ENCODE measurements at places on chromosomes 2 and 18. TPM values are rescaled to one million over a fixed set of nuclear protein-coding genes. Genes with fewer than 3 reads are reported as not detected.

DNA sequence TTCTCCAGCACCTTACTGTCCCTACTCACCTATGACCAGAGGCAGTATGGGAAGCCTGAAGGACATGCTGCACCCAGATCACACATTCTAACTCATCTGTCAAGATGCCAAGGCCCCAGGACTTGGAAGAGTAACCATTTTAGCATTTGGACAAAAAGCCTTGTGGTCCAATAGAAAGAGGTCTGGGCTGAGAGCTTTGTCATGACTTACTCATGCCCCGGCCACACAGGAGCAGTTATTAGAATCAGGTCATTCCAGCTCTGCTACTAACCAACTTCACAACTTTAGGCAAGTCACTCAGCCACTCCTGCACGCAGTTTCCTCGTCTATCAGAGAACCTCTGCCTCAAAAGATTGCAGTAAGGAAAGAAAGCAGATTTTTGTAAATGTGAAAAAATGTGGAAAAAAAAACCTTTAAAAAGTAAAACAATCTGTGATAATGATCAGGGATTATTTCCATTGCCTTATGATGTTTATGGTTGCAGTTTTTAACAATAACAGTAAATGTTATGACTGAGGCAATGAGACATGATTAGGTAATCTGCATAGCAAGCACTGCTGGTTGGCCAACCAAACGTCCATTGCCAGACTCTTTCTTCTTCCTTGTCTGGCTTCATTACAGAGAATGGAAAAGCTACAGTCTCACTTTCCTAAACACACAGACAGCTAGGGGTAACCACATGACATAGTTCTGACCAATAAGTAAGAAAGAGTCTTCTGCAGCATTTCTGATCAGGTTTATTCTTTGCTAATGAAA lies 255.4 kb upstream of the CHAC2 start:
- no peak for DNase-seq

DNA sequence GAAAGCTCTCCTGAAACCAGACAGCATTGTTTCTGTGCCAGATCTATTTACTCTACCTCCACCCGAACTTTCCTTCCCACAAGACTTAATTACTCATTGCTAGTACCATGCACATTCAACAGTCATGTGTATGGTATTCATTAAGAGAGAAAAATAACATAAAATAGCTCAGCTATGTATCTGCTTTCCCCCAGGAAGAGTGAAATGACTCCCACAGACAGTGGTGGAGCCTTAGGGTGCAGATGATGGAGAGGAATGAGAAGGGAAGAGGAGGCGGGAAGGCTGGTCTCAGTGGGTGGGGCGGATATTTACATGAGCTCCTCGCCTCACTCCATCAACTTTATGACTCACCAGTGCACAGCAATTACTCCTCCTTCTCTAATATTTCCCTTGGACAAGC lies 724.5 kb downstream of the EPHA4 start:
- no peak for DNase-seq

DNA sequence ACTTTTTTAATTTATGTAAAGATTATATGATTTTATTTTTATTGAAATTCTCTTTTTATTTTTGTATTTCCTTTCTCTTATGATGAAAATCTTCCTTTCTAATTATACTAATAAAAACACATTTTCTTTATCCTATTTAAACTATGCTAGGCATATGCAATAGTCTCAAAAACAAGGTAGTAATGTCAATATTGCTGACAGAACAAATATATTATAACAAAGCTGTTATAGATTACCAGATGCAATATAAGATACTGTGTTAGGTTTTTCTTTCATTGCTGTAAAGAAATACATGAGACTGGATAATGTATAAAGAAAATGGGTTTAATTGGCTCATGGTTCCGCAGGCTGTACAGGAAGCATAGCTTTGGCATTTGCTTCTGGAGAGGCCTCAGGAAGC lies 631.2 kb upstream of the SOX11 start:
- DNase-seq, result no peak

DNA sequence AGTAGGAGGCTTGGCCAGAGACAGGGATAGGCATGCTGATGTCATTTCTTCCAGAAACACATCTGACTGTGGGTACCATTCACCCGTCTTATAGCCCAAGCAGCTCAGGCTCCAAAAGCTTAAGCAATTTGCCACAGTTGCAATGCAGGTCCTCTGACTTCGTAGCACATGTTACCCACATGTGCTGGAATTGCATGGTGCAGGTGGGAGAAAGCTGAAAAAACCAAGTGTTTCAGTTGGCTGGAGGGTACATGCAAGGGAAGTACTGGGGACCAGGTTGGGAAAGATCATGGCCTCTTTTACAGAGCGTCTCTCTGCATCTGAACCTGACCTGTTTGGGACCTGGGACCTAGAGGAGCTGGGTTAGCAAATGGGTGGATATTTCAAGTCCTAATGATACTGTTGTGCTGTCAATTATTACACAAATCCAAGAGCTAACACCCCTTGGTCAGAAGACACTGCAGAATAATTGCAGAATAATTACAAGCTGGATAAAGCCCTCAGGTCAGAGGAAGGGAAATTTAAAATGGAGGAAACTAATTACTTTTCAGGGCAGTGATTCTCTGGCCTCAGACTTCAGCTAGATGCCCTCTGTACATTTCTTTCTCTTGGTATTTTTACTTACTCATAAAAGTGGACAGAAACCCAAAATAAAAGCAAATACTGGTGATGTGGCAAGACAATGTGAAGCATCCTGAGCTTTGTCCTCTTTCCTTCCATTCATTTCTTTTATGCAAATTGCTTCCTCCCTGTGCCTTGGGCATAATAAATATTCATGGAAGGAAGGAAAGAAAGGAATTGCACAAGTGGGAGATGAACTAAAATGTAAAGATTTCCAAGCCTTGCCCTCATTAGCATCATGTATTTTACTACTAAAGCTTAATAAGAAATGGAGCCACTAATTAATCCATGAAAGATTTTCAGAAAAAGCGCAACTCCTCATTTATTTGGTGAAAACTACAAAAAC lies 45.6 kb upstream of the TTC39C start:
- no peak for DNase-seq

DNA sequence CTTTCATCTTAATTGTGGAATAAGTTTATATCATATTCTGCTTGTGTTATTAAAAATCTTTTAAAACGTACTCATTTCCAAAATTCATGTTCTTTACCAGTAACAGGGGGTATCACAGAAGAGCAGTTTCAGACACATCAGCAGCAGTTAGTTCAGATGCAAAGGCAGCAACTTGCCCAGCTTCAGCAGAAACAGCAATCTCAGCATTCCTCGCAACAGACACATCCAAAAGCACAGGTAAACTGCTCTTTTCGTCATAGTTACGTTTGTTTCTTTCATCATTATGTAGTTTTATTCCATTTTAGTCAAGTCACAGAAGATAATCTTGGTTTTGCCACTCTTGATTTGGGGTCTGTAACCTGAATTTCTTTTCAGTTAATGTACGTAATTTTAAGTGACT lies 93.5 kb upstream of the KIF5C start:
- no peak for DNase-seq

DNA sequence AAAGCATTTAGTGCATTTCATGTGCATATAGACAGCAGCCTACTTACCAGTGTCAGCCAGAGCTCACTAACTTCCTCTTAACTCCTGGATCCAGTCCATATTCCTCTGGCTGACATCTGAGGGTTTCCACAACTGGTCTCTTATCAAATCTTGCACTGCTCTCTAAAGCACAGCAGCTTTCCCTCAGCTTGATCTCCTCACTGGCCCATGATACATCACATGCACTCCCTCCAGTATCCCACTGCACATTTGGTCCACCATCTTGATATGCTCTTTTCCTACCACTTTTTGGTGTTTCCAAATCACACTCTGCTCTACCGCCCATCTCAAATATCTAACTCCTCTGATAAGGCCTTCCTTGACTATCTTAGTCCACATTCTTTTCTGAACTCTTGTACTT lies 105.0 kb upstream of the ZFP36L2 start:
- no peak for DNase-seq

DNA sequence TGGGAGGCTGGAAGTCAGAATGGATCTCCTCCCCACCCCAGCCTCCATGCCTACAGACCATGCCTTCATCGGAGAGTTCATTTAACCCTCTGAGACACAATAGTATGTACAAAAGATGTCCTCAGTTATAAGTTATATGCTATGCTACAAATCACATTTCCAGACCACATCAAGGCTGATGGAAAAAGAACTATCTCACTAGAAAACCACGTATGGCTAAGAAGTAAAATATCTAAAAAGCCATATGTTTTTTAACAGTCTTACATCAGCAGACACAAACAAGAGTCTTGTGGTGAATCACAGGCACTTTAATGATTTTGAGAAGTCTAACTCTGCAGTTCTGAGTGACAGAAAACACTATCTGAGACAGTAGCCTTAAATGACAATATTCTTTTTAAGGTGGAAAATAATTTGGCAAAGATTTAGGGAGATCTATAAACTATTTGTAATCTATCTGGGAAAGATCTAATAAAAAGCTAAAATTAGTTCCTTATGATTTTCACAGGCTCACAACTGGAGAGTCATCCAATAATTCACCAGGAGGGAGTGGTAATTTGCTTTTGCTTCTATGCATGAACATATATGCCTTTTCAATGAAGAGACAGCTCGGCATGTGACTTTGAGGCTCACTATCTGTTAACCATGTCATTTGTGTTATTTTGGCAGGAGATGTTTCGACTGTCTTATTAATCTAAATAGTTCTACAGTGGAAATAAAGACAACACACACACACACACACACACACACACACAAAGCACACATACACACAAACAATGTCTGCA lies 197.5 kb downstream of the IRS1 start:
- no peak for DNase-seq

GRCh38 chr2:99660616-99661406 lies 171.0 kb upstream of the REV1 start:
- no peak for DNase-seq

DNA sequence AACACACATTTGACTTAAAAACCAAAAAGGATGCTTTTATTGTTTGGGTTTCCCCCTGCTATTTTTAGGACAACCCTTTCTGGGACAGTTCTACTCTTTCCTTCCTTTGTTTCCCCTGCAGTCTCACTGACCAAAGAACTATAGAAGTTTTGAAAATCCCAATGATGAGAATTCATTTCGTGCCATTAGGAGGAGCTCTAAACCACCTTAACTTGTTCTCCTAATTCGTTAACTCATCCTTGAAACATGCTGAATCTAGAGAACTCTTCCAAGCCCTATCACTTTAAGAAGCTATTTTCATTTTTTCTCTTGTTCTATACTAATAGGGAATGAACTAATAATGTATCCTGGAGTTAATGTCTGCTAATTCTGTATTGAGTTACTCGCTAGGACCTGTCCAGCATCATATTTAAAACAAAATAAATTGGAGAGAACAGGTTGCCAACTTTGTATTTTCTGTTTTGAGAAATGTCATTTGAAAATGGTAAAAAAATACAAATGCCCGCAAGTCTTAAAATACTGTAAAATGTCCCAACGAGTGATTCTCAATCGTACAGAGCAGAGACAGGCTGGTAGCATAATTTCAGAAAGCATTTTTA lies 62.9 kb downstream of the AFTPH start:
- peak; percentile 44 for DNase-seq

- DNase-seq, result no peak
These were observed 231.3 kb downstream of the ANAPC1 start for GRCh38 chr2:111652681-111653080.

- no peak for DNase-seq
These were observed 111.7 kb downstream of the SH3BP4 start for GRCh38 chr2:235063471-235063961.

GRCh38 chr2:181660181-181660580 lies 3.3 kb upstream of the CERKL start:
- DNase-seq, result no peak

GRCh38 chr2:120702061-120702460 lies 33.6 kb upstream of the GLI2 start:
- DNase-seq, result no peak

DNA sequence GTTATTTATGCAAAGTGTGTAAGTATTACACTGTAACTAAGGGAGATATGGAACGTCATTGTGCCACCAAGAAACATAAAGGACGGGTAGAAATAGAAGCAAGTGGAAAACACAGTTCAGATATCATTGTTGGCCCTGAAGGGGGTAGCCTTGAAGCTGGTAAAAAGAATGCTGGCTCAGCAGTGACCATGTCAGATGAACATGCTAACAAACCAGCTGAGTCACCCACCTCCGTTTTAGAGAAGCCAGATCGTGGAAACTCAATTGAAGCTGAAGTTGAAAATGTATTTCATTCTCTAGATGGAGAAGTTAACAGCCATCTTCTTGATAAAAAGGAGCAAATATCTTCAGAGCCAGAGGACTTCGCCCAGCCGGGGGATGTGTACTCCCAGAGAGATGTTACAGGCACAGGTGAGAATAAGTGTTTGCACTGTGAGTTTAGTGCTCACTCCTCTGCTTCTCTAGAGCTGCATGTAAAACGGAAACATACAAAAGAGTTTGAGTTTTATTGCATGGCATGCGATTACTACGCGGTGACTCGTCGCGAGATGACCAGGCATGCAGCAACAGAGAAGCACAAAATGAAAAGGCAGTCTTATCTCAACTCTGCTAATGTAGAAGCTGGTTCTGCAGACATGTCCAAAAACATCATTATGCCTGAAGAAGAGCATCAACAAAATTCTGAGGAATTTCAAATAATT lies 36.1 kb downstream of the ZNF407 start:
- DNase-seq, result no peak

DNA sequence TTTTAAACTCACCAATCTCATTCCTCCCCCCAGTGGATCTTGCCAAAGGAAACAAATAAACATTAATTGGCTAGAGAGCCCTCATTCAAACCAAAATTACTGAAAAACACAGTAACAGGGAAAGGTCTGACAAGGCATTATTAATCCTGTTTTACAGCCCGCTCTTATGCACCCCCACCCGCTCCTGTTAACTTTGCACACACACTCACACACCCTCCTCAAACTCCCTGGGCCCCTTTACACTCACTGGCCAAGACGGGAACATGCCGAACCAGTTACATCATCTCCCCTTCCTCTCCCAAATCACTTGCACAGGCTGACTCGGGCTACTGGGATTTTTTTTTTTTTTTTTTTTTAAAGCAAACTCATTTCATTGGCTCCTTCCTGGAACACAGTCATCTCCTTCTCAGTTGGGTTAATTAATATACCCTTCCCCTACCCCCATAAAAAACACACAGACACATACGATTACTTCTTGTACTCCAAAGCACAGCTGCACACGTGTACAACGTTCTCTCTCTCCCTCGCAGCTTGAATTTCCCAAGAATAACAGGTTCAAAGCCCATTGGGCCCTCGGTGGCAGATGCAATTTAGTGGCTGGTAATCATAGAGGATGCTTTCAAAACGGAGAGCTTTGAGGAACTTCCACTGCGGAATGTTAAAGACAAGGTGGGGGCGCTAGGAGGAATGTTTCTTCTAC lies 31.8 kb downstream of the KLF7 start:
- no peak for DNase-seq

STPG4 gene
- polyA plus RNA-seq, result not detected

PPIG gene
- 58.0 TPM for polyA plus RNA-seq

RAB27B gene
- not detected for polyA plus RNA-seq

All from CD4-positive, CD25-positive, alpha-beta regulatory T cell (primary cell).